ENCODE measurements at places on chromosomes 4 and X.

DNA sequence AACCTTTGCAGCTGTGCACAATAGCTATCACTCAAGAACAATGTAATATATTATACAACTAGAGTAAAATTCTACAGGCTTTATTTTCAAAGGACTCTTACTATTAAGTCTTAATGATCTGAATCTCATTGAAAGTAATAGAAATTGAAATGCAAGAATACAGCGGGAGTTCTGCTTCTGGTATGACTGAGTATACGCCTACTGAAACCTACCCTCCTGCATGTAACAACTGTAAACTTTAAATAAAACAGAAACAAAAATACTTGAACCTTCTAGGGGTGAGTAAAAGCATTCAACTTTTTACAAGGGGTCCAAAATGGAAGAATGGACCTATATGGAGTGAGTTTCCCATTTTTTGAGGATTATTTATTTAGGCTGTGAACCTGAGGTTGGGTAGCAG, 13.5 kb downstream of the DCHS2 start:
- no peak for ATAC-seq

GRCh38 chr4:136001791-136002190, 1530.5 kb downstream of the PCDH18 start:
- no peak for ATAC-seq

DNA sequence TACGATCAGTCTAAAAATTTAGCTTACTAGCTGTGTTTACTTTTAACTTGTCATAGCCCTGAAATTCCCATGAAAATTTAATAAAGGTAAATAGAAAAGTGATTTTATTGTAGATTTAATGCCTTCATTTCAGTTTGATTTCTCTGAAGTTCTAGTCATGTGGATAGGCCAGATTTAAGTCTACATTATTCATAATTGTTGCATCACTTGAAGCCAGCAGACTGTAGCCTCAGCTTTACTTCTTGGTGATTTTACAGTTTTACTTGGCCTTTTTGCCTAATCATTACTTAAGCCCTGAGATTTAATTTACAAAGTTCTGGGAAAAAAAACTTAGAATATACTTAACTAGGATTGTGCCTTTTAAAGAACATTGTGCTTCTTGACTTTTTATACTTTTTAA, 73.5 kb upstream of the FHDC1 start:
- ATAC-seq = no peak

GRCh38 chr4:176321589-176321988, 1.8 kb downstream of the SPCS3 start:
- ATAC-seq = no peak

- ATAC-seq = no peak
Observed at GRCh38 chr4:11720292-11720691, 291.6 kb upstream of the HS3ST1 start.

DNA sequence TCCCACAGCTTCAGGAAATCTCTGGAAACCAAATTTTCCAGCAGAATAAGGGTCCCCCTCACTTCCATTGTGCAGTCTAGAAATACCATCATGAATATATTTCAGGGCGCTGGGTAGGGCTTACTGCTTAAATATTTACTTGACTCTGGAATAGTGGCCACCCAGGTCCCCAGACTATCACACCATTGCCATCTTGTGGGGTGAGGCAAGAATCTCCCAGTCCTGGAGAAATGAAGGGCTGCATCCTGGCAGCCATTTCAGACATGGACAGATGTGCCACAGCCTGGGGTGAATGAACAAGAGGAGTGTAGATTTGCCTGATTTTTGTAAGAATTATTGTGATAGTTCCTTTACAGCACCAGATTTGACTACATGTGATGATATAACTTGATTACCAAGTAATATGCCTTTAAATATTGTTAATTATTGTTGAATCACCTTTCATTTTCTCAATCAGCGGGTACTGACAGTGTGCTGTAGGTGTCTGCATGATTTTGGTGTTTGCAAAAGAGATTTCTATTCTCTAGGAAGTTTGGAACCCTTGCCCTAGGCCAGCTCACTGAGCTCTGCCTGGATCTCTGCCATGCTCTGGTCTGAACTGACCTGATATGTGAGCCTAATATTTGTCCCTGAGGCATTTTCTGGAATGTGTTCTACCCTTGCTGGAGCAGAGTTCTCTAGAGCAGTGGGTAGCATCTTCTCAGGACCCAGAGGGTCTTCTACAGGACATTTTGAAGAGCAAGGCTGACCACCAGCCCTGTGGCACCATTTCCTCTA, 183.4 kb downstream of the KIT start:
- ATAC-seq = no peak

- no peak for ATAC-seq
Observed at GRCh38 chr4:137668885-137669545, 136.7 kb upstream of the PCDH18 start.

DNA sequence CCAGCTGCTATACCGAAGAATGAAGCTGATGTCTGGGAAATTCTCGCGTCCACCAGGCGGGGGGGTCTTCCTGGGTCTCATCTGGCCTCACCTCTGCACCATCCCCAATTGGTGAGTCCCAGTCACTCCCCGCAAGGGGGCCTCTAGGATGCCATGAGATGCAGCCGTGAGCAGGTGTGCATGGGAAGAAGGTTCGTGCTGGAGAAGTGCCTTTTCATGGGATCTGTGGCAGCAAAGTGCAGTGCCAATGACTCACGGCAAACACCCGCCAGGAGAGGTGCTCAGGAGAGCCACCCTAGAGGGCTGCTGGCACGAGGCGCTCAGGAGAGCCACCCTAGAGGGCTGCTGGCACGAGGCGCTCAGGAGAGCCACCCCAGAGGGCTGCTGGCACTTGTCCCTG, 55.1 kb downstream of the CPZ start:
- ATAC-seq = no peak
